Epithelial cell of proximal tubule (primary cell): ENCODE measurements at places on chromosomes 5 and 9.

DNA sequence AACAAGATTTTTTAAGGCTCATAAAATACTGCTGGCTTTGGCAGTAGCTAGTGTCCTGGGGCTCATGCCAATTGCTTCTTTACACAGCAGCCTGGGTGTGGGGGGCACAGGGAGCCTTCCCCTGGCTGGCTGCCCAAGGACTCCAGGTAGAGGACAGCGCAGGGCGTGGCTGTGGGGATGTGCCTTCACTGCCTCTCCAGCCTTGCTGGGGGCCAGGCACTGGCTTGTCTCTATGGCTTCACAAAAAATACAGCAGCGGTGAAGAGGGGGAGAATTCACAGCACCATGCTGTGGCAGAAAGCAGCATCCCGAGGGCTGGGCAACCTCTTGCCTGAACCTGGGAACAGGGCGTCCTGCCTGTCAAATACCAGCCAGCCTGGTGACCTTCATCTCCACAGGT is 57.4 kb downstream of the DAP start:
- DNase-seq = no peak

GRCh38 chr9:103082494-103082893 is 87.4 kb downstream of the CYLC2 start:
- no peak for DNase-seq

DNA sequence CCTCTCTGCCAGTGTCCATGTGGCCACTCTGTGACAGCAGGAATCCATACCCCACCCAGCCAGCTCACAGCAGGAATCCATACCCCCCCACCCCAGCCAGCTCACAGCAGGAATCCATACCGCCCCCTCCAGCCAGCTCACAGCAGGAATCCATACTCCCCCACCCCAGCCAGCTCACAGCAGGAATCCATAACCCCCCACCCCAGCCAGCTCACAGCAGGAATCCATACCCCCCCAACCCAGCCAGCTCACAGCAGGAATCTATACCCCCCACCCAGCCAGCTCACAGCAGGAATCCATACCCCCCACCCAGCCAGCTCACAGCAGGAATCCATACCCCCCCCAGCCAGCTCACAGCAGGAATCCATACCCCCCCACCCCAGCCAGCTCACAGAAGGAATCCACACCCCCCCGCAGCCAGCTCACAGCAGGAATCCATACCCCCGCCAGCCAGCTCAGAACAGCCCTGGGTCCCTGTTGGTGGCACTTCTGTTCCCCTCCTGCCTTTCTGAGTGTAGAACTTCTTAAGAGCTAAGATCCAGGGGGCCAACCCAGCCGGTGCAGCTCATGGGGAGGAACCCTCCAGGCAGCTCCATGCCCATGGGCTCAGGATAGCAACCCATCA is 8.4 kb upstream of the RXRA start:
- DNase-seq = no peak

GRCh38 chr5:143402017-143402552 is 1.4 kb downstream of the NR3C1 start:
- no peak for DNase-seq

DNA sequence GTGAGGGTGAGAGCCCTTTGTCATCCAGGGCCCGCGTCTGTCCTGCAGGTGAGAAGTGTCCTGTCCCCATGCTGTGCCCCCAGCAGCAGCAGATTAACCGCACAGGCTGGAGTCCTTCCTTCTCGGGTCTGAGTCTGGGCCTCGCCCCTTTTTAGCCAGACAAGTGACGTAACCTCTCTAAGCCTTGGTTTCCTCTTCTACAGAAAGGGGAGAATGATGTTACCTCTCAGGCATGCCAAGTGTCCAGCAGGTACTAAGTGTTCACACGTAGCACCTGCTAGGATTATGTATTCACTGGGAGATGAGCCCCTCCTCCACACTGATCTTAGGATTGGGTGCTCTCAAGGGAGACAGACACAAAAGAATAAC is 6.9 kb downstream of the NEURL1B start:
- no peak for DNase-seq

- DNase-seq = no peak
These were observed 1.7 kb downstream of the STPG3 start for GRCh38 chr9:137252555-137253506.

- DNase-seq = no peak
These were observed 15.9 kb downstream of the P4HA2 start for GRCh38 chr5:132211787-132212186.

DNA sequence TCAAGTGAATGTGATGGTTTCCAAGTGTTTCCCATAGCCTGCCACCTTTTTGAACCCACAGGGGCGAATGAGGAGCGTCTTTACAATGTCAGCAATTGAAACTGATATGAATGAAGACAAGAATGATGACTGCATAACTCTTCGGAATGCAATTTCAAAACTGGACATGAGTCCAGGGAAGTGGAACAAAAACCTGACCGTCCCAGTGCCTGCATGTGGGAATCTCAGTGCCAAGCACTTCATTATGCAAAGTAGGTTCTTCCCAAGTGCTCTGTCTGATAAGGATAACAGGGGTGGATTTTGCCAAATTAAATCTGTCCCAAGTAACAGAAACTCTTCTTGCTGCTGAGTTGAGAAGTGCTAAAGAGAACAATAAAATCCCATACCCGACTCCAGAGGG is 243.8 kb upstream of the ADAMTS16 start:
- DNase-seq = no peak

GRCh38 chr9:11318946-11319345 is 706.1 kb upstream of the PTPRD start:
- no peak for DNase-seq

GRCh38 chr5:53355316-53355715 is 125.1 kb upstream of the FST start:
- no peak for DNase-seq

- no peak for DNase-seq
These were observed 128.2 kb upstream of the SLC44A1 start for GRCh38 chr9:105116052-105116868.

DNA sequence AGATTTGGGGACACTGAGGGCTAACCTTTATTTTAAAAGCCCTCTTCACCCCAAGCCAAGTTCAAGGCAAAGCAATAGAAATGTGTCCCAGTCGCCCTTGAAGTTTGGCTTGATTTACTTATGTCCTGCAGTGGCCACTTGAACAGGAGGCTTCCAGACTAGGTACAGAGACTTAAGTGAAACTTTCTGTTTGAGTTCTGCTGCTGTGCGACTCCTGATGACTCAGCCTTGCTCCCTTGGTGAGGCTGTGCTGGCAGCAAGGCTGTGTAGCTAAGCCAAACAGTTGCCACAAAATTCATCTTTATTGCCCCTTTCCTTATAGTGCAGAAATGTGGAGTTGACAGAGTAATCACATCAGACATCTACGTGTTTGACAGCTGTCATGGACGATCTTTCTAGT is 68.8 kb upstream of the NTRK2 start:
- no peak for DNase-seq

DNA sequence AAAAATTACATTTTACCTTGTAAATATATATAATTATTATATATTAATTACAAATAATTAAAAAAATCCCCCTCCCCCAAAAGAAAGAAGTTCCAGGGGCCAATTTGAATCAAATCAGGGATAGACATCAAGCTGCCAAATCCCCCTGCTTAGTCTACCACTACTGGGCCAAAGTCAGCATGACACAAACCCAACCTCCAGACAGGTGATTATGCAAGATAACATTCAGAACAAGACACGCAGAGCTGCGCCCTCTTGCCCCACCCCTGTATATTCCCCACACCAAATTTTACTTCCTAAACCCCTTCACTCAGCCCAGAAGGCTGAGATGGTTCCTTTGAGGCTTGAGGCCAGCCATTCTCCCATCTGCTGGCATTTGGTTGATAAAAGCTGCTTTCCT is 2059.1 kb upstream of the CDH6 start:
- DNase-seq = no peak

DNA sequence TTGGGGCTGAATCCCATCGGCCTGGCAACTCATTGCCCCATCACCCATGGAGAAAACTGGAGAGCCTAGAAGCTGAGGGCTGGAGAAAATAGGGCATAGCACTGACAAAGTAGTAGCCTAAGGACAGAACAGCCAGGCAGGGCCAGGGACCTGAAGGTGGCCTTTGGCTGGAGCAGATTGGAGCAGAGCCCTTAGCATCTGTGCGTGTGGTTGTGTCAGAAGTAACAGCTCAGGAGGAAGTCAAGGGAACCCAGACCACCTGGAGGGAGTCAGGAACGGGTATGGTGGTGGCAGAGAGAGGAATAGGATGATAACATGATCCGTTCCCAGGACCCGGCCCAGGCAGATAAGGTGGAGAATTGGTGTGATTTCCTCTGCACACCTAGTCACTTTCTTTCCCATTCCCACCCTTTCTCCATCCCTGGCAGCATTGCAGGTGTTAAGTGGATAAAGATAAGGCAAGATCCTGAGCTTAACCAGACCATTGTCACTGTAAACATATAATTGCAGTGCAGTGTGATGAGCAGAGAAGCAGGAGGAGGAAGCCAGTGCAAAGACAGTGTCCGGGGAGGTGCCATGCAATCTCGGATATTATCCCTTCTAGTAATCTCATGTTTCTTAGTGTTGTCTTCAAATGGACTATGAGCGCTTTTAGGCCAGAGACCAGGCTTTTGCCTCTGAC is 67.0 kb downstream of the NDFIP1 start:
- DNase-seq = no peak

GRCh38 chr5:423233-423565 is 19.8 kb upstream of the EXOC3 start:
- no peak for DNase-seq

DNA sequence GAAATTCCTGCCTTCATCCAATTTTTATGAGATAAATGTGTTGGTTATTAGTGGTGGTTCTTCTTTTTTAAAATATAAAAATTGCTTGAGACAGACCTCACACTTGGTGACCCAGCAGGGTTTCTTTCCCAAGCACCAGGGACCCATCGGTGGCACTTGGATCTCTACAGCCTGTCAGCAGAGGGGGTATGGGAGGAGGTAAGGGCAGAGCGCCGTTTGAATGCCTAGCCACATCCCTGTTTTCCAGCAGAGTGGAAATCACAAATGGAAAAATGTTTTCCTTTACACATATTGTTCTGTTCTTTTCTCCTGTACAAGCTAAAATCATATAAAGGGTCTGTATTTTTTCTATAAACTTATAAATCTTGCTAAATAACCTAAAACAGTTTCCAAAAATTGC is 248.0 kb downstream of the NR3C1 start:
- no peak for DNase-seq

GRCh38 chr5:176994460-176995121 is 12.0 kb downstream of the UIMC1 start:
- DNase-seq = peak; percentile 53

GRCh38 chr5:107887166-107887943 is 216.6 kb upstream of the EFNA5 start:
- DNase-seq = no peak

GRCh38 chr5:27516437-27516836 is 478.1 kb upstream of the CDH9 start:
- no peak for DNase-seq
